Muscle of leg (tissue), 16 donors: ENCODE measurements at places on chromosomes 7 and 10. TPM values are rescaled to one million over a fixed set of nuclear protein-coding genes. Genes with fewer than 3 reads are reported as not detected.

DNA sequence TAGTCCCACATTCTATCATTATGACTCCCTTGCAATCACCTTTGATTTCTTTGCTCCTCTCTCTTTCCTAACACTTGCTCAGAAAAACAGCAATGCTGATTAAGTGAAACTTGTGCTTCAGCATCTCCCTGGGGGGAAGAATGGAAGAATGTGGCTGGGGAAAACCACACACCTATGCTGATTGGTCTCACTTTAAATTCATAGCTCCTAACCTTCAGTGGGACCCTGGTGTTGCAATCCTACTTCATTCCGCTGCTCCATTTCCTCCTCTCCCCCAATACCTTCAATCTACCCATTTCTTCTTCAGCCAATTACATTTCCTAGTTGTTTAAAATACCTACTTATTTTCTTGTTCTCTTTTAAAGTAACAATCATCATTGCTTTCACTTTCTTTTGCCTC lies 1166.7 kb upstream of the C7orf33 start:
- no peak for DNase-seq

- no peak for DNase-seq
Observed at GRCh38 chr7:150447966-150448788, 2.3 kb upstream of the GIMAP8 start.

DNA sequence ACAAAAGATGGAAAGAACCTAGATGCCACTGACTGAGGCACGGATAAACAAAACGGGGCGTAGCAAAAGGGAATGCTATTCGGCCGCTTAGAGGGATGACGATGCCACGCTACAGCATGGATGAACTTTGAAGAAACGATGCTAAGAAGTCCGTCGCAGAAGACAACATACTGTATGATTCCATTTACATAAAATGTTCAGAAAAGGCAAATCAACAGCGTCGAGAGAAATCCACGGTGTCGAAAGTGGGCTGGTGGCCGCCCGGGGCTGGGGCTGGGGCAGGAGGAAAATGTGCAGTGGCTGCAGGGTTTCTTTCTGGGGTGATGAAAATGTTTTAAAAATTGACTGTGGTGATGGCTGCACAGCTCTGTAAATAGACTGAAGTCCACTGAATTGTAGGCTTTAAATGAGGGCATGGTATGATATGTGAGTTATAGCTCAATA lies 24.1 kb downstream of the GNA12 start:
- DNase-seq, result no peak

KNDC1 gene
- 2.8 TPM for polyA plus RNA-seq

DNA sequence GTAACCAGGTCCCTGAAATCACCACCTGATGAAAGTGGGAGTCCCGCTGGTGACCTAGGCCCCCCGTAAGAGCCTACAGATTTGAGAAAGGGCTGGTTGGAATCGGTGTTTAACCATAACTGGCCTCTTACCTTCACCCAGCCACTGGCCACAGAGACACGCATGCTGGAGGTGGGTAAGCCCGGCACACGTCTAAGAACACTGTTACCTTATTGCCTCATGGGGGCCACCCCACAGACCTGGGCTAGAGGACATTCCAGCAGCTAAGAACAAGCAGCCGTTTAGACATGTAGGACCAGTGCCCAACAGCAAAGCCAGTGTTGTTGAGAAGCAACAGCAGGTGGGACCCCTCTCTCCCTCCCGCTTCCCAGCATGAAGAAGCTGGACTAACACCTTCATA lies 2.5 kb upstream of the GDF2 start:
- DNase-seq, result no peak

GPR22 gene
- 0.10 TPM for polyA plus RNA-seq

DNA sequence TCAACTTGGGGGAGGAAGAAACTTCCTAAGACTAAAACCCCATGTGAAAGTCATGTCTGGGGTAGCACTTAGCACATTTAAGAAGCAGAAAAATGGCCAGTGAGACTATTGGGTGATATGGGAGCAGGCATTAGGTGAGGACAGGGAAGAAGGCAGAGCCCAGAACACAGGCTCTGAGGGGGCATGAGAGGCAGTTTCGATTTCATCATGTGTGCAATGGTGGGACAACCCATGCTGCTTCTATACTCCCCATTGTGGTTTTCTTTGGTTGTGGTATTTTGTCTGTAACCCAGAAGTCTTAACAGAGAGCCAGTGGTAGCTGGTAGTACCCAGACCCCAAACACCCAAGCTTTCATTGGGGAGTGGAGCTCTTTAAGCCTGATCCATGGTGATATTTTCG lies 752.0 kb downstream of the GRID1 start:
- no peak for DNase-seq

OR2A42 gene
- 0.32 TPM for polyA plus RNA-seq

GRCh38 chr7:105011141-105011830 lies 2.7 kb upstream of the KMT2E start:
- DNase-seq, result peak; percentile 52

DNA sequence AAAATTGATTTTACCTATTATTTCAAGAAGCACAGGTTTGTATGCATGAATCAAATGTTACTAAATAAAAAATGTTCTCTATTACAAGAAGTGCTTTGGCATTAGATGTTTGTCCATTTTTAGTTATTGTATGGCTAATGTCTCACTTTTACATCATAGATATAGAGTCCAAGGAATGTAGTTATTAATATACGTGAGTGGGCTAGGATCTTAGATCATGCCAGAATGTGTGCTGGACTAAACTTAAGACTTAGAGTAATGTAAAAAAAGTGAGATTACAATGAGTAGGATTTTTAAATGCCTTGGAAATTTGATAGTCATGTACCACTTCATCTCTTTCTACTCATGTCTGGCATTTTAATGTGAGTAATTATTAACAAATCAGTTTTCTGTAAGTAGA lies 196.6 kb downstream of the ARL4A start:
- DNase-seq, result peak; percentile 47

GRCh38 chr10:118720685-118721538 lies 33.9 kb downstream of the CACUL1 start:
- peak; percentile 68 for DNase-seq

GRCh38 chr7:39142750-39143149 lies 165.0 kb downstream of the POU6F2 start:
- DNase-seq, result no peak

- DNase-seq, result no peak
Observed at GRCh38 chr10:126955934-126956711, 50.9 kb downstream of the DOCK1 start.

- DNase-seq, result no peak
Observed at GRCh38 chr7:26321435-26321834, 29.8 kb downstream of the SNX10 start.

KAZALD1 gene
- polyA plus RNA-seq, result 52.9 TPM

CYP3A4 gene
- polyA plus RNA-seq, result 0.63 TPM

DNA sequence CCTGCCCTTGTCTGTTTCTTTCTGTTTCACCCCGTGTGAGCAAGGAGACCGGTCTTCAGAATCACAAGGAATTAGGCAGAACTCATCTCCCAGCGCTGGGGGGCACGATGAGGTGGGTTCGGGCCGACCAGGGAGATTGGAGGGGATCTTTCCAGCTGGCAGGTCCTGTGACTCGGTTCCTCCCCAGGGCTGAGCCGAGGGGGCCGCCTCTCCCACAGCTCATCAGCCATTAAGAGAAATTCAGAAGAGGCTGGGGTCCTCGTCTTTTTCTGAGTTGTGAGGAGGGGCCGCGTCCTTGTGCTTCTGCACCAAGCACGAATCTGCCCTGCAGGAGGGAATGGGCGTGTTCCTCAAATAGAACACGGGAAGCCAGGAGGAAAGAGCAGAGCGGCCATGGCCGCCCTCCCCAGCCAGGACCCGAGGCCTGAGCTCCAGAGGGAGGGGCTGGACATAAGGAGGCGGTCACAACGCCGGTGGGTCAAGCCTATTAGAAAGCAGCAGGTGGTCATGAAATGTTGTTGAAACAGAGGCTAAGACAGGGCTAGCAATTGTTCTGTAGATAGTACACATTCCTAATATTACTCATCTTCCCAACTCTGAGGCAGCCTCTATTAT lies 125.3 kb downstream of the ADARB2 start:
- no peak for DNase-seq

- DNase-seq, result no peak
Observed at GRCh38 chr7:75953931-75954330, 39.0 kb downstream of the POR start.

GRCh38 chr7:157664871-157665633 lies 328.2 kb downstream of the DNAJB6 start:
- DNase-seq, result no peak

GNGT1 gene
- polyA plus RNA-seq, result not detected

GRCh38 chr7:28955718-28956607 lies 2.2 kb downstream of the TRIL start:
- DNase-seq, result peak; percentile 87

GRCh38 chr10:57017356-57018037 lies 656.4 kb upstream of the ZWINT start:
- DNase-seq, result no peak

ZNF92 gene
- 10.2 TPM for polyA plus RNA-seq

FAM13C gene
- polyA plus RNA-seq, result 37.6 TPM

GRCh38 chr7:150388709-150389531 lies 9.8 kb downstream of the ZNF775 start:
- peak; percentile 83 for DNase-seq

DNA sequence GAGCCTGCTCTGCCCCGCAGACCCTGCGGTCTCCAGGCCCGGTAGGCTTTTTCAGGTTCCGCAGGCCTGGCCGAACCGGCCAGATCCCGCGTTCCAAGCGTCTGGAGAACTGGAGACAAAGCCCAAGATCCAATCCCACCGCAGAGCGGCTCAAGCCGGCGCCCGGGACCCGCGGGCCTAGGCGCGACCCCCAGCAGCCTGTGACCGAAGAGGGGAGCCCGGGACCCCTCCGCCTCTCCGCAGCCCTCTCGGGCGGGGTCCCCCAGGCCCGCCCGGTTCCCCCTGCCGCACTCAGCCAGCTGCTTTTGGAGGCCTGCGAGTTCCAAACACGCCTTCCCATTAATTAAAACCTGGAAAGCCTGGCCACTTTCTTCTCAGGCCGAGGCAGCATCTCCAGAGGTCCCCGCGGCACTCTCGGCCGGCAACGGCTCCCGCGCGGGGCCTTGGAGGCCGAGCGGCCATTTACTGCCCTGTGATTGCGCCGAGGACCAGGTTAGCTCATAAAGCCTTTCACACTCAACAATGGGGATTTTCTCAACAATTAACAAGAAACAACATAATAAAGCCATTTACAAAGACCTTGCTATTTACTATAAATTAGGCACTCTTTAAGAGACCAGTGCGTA lies 16.7 kb downstream of the SKIDA1 start:
- DNase-seq, result no peak

CNNM1 gene
- polyA plus RNA-seq, result not detected

DNA sequence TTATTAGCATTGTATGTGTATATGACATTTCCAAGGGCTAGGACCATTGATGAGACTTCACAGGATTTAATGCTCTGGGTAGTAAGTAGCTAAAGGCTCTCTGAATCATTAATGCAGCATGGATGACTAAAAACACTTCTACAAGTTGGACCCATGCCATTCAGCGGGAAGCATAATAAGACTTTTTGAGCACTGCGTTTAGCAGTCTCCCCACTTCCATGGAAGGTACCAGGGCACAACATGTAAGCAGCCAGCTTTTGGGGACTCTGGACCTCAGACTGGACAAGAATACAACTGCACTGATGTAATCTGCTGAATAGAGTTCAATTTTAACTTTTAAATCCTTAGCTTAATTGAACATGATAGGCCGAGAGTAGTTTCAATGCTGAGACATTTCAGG lies 191.7 kb upstream of the IMMP2L start:
- DNase-seq, result no peak

AGBL3 gene
- polyA plus RNA-seq, result 4.0 TPM

- DNase-seq, result peak; percentile 31
Observed at GRCh38 chr7:71668572-71668971, 536.6 kb downstream of the GALNT17 start.

DNA sequence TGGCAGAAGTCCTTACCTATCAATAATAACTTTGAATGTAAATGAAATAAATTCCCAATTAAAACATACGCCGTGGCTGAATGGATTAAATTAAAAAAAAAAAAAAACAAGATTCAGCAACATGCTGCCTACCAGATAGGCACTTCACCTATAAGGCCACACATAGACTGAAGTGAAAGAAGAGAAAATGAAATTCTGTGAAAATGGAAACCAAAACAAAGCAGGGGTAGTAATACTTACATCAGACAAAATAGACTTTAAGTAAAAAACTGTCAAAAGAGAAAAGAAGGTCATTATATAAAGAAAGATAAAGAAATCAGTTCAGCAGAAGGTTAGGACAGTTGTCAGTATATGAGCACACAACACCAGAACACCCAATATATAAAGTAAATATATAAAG lies 55.3 kb downstream of the TCAF1 start:
- DNase-seq, result no peak

ZNF518A gene
- 14.7 TPM for polyA plus RNA-seq

CALHM1 gene
- 0.11 TPM for polyA plus RNA-seq

- no peak for DNase-seq
Observed at GRCh38 chr7:151637781-151638261, 118.1 kb upstream of the RHEB start.

GRCh38 chr7:156456032-156456431 lies 184.5 kb upstream of the RNF32 start:
- no peak for DNase-seq

DNA sequence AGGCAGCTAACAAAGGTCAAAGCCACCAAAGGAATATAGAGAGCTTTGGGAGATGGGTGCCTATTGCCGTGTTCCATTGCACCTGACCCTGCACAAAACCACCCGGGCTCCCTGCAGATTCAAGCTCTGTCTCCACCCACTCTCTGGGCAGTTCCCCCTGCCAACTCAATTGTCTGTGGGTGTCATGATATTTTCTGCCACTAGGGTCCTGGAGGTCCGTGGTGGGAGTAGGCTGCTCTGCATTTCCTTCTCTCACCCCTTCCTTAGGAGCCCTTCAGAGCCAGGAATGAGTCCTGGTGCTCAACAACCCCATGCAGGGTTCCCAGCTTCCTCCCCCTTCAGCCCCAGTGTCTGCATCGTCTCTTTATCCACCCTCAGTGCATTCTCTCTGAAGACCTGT lies 34.1 kb downstream of the PNLIPRP2 start:
- no peak for DNase-seq

- DNase-seq, result peak; percentile 28
Observed at GRCh38 chr7:40723829-40724228, 589.0 kb downstream of the SUGCT start.

- no peak for DNase-seq
Observed at GRCh38 chr10:29838539-29838938, 203.8 kb upstream of the SVIL start.

SEMA4G gene
- 5.7 TPM for polyA plus RNA-seq

DNA sequence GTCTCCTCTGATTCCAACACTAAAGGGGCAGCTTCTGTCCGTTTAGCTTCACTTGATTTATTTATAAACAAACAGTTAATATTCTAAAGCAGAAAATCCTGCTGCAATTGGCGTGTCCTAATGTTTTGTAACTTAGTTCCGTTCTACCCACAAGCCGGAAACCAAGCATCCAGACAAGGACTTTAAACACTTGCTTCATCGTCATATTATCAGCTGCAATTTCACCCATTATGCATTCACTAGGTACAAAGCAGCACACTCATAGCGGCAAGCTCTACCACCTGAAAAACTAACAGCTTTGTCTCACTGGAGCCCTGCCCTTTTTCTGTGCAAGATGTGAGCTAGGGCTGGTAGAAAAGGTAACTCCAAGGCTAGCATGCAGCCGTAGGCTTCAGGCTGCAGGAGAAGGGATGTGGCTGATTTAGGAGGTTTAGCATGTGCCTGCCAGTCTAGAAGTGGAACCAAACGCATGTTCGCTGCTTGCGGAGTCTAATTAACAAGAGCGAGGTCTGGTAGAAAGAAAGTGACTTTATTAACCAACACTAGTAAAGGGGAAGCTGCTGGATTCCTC lies 43.7 kb upstream of the BPGM start:
- DNase-seq, result no peak
